Hypothalamus (tissue), 51 donors: ENCODE measurements at places on chromosomes 7 and 10.

- no peak for DNase-seq
Measured at GRCh38 chr7:94111009-94111408, 106.9 kb upstream of the BET1 start.

GRCh38 chr10:74150204-74150989, at the start of gene AP3M1:
TSS of gene AP3M1 (minus strand) at chr10:74150828. CDS start at chr10:74138379, 12,449 bp downstream.
- peak; percentile 83 for DNase-seq

DNA sequence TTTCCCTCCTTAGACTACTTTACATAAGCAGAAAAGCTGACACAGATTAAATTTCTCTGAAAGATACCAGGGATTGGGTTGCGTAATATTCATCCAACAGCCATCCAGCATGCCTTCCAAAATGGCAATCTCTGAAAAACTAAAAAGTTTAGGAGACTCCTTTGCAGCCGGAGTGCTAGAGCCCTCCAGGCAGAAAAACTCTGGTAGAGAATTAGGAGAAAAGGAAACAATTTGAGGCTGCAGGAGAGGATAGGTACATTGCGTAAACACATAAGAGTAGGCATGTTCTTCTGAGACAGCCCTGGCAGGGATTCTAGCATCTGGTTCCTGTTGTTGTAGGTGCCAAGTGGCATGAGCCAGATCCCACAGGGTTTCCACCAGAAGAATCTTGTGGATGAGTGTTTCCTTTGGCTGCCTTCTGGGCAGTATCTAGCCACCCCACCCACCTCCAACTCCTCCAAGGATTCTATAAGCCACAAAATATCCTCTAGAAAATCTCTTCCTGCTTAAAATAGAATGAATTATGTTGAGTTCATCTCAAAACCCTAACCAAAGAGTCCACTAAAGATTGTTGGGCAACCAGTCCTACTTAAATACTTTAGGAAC, 402.4 kb downstream of the HGF start:
- DNase-seq: no peak

GRCh38 chr7:124781907-124782734, 16.5 kb upstream of the GPR37 start:
- DNase-seq: no peak

DNA sequence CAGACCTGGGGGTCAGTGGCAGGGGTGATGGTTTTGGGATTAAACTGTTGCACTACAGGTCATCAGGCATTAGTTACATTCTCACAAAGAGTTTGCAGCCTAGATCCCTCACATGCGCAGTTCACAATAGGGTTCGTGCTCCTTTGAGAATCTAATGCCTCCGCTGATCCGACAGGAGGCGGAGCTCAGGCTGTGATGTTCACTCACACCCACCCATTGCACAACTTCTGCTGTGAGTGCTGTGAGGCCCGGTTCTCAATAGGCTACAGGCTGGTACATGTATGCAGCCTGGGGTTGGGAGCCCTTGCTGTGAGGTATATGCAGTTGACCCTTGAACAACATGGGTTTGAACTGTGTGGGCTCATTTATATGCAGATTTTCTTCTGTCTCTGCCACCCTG, 416.4 kb downstream of the GFRA1 start:
- no peak for DNase-seq
